NCI-H446 (cell line): ENCODE measurements at places on chromosomes 1 and 21.

GRCh38 chr21:45053561-45054226 is 20.7 kb upstream of the ADARB1 start:
- DNase-seq, result no peak

GRCh38 chr1:15816674-15817073 is 9.2 kb upstream of the UQCRHL start:
- DNase-seq, result no peak

- DNase-seq, result no peak
Measured at GRCh38 chr1:212819726-212820125, 27.7 kb downstream of the SPATA45 start.

DNA sequence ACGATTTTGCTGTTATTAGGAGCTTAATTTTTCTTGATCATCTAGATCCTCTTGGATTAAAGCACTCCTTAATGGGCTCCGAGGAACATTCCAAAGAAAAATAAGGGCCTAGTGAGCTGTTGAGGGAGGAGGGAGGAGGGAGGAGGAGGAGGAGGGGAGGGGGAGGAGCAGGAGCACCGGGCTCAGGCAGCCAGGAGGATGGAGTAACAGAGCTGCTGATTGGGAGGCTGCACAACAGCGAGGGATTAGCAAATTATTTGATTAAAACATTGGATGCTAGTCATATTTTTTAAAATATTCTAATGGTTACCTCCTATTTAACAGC is 302.1 kb upstream of the RRP15 start:
- DNase-seq, result peak; percentile 75

GRCh38 chr1:162663589-162664106 is 31.4 kb downstream of the DDR2 start:
- no peak for DNase-seq

DNA sequence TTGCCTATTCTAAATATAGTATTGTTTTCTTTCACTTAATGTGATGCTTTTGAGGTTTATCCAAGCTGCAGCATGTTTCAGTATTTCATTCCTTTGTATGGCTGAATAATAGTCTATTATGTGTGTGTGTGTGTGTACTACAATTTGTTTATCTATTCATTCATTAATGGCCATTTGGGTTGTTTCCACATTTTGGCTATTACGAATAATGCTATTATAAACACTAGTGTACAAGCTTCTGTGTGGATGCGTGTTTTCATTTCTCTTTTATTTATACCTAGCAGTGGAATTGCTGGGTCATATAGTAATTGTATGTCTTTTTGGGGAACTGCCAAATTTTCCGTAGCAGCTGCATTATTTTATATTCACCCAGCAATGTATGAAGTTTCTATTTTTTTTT is 15.0 kb upstream of the THEM5 start:
- no peak for DNase-seq

GRCh38 chr1:161499099-161500039 is 5.9 kb upstream of the FCGR2A start:
- DNase-seq, result no peak

- DNase-seq, result no peak
Measured at GRCh38 chr21:22516230-22516629, 1518.0 kb downstream of the NCAM2 start.

GRCh38 chr1:107358619-107359327 is 217.9 kb downstream of the NTNG1 start:
- DNase-seq, result peak; percentile 93

DNA sequence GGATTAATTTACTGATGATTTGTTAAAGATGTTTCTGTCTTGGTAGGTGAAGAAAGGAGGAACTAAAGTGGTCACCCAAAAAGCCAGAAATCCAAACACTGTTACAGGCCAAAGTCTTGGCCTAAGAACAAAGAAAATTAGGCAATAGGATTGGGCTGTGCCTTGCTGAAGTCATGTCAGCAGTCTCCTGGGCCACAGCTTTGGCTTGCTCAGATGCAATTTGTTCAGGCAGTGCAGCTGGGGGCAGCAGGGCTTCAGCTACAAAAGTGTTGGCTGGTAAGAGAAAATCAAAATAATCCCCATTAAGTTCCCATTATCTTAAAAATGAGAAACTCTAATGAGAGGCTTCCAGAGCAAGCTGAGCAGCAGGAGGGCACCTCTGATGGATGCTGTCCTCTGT is 14.0 kb upstream of the RAP1A start:
- no peak for DNase-seq

- DNase-seq, result no peak
Measured at GRCh38 chr1:41566274-41566885, 81.9 kb upstream of the EDN2 start.

DNA sequence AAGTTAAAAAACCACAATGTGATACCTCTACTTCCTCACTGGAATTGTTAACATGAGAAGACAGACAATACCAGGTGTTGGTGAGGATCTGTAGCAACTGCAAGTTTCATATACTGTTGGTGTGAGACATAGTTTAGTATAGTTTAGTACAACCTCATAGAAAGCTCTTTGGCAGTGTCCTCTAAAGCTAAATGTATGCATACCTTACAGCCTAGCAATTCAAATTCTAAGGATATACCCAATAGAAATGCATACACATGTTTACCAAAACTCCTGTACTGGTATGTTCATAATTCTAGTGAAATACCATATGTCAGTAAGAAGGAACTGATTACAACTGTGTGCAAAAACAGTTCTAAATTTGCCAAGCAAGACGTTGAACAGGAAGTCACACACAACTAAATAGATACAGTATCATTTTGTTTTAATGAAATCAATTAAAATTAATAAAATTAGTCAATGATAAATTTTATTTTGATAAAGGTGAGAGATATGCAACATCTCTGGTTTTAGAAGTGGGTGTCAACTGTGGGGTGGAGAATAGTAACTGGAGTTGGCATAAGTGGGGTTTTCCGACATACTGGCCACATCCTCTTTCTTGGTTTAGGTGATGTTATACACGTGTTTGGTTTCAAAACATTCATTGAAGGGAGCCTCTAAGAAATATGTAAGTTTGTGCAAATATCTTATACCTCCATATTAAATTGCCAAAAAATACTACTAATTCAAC is 450.7 kb downstream of the PTPRC start:
- no peak for DNase-seq

DNA sequence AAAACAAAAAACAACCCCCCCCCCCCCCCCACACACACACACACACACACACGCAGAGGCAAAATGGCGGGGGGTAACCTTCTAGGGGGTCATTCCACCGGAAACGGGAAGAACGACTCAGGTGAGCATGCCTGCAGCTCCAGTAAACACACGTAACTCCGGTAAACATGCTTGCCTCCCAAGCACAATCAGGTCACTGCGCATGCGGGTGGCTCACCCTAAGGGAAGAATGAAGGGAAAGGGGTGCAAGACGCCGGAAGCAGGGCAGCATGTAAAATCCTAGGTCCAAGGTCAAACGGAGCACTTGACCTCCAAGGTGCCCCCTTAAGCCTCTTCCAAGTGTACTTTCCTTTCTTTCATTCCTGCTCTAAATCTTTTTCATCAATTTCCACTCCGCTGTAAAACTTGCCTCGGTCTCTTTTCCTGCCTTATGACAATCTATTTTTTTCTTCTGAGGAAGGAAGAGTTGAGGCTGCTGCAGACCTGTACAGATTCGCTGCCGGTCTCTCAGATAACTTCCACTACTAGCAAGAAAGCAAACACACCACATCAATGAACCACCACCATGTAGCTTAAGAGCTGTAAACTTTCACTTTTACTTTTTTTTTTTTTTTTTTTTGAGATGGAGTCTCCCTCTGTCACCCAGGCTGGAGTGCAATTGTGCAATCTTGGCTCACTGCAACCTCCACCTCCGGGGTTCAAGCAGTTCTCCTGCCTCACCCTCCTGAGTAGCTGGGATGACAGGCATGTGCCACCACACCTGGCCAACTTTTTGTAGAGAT is 21.0 kb upstream of the CBR3 start:
- DNase-seq, result no peak
